ENCODE measurements at places on chromosomes 12 and 14.

DNA sequence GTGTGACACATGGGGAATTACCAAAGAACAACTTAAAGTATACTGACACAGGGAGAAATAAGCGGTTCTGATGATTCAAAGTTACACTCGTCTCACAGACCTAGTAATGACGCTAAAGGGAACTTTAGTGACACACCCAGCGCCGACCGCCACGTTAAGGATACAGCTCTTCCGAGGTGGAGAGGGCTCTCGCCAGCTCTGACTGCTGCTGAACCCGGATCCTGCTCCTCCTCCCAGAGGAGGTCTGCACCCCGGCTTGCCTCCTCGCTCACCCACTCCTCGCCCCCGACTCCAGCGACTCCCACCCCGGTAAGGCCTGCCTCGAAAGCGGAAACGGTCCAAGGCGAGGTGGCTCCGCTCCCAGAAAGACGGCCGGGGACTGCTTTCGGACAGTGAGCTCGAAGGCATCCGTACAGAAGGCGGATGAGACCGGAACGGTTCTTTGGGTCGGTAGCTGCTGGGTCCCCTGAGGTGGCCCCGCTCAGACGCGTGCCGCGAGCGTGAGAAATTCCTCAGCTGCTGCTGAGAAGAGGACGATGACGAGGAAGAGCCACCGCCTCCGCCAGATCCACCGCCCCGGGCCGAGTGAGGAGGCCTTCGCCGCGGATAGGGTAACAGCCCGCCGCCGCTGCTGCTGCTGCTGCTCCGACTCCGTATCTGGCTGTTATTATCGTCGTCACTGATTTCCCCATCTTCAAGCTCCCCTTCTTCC is 643 bp downstream of the ZFC3H1 start:
- peak; percentile 75 for DNase-seq

- DNase-seq: no peak
These were observed 132.0 kb upstream of the CCND2 start for GRCh38 chr12:4141348-4142270.

DNA sequence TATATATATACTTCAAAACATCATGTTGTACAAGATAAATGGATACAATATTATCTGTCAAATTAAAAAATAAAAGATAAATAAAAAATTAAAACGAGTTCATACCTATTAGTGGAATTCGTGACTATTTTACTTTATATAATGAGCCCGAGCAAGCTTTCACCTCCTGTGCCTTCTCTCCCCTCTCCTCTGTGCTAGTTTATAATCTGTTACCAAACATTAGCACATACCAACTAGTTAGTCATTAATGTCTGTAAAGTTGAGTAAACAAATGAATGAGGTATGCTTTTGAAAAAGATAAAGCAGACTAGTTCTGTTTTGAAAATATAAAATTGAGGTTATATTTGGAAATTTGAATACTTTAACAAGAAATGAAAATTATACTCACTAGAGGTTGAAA is 84.0 kb downstream of the LRRC9 start:
- DNase-seq: no peak

- DNase-seq: no peak
These were observed 196.8 kb downstream of the RAD51B start for GRCh38 chr14:68016255-68016914.

GRCh38 chr12:16076557-16076956 is 165.4 kb downstream of the DERA start:
- no peak for DNase-seq

- DNase-seq: no peak
These were observed 10.0 kb upstream of the EEA1 start for GRCh38 chr12:92939116-92939515.

GRCh38 chr12:88435334-88436076 is 144.8 kb downstream of the KITLG start:
- DNase-seq: no peak

DNA sequence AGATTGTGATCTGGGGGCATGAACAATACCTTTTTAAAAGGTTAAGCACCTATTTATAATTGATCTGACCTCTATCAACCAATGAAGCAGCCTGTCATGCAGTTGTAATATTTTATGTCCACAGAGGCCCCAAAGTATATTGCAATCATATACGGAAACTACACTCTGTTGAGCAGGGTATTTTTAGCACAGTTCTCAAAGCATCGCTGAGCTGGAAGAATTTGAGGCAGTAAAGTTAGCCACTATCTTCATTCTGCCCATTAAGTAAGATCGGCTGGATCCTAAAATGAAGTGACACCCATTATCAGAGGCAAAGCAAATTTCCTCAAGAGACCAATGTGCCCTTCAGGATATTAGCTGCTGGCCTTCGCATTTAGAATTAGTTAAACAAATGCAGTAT is 47.7 kb upstream of the GRIP1 start:
- DNase-seq: no peak

DNA sequence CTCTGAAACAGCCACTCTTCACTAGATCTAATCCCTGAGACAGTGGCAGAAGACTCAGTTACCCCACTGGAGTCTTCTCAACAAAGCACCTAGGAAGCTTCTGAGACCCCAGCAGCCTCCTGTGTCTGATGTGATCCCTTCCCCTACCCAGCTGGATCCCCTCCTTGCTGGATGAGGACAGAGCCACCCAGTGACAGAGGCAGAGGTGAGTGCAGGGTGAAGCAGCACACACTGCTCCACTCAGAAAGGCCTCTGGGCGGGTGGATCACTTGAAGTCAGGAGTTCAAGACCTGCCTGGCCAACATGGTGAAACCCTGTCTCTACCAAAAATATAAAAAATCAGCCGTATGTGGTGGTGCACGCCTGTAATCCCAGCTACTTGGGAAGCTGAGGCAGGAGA is 2.7 kb downstream of the SPRYD3 start:
- DNase-seq: no peak

DNA sequence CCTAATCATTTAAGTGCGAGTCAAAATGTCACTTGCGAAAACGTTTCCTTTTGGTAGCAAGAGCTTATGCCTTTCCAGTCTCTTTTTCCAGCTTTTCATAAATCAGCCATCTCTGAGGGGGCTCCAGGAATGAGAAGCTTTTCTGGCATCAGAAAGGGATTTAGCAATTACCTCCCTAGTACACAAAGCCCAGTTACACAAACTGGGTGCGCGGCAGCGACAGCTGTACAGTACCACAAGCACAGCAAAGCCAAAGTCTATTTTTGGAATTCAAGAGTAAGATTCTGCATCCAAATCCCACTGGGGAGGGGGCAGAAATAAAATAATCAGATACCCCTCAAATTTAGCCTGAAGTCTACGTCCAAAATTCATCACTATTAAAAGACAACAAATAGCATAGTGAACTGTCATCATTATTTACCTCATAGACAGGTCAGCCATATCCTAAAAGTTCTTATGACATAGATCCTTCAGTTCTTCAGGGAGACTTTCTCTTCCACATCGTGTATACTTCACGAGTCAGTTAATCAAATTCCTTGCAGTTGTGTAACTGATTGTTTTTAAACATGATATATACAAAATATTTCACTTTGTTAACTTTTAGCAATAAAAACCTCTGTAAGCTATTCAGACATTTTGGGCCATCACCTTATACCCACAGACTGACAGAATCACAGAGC is 150.8 kb downstream of the TTC7B start:
- DNase-seq: no peak

DNA sequence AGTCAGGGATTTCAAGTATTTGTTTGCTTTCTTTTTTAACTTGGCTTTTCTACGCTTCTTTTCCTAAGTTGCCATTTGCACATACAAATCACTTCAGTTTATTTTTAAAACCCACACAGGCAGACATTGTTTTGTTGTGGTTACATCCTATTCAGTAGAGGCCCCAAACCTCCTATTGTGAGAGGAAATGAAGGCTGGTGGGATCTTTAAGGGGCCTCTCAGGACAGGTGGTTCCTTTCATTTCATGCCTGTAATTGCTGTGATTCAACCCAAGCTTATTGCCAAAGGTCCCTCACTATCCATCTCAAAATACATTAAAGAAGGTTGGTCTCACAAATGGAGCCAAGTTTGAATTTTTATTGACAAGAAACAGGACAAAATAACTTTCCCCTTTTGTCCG is 257.1 kb downstream of the ADAMTS20 start:
- no peak for DNase-seq

- DNase-seq: no peak
These were observed 482.0 kb downstream of the SNAPC1 start for GRCh38 chr14:62244221-62244620.

DNA sequence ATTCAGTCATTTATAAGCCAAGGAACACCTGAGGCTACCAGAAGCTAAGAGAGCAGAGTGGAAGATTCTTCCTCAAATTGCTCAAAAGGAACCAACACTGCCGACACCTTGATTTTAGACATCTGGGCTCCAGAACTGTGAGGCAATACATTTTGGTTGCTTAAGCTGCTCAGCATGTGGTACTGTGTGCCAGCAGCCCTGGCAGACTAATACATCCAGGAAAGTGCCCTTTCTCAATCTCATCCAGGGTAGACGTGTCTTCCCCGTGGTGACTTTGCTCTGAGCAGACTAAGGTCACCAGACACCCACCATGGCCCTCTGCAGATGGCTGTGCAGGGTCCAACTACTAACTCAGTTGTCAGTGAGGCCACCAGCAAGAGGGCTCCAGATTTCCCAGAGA is 122.8 kb downstream of the VRK1 start:
- DNase-seq: no peak

DNA sequence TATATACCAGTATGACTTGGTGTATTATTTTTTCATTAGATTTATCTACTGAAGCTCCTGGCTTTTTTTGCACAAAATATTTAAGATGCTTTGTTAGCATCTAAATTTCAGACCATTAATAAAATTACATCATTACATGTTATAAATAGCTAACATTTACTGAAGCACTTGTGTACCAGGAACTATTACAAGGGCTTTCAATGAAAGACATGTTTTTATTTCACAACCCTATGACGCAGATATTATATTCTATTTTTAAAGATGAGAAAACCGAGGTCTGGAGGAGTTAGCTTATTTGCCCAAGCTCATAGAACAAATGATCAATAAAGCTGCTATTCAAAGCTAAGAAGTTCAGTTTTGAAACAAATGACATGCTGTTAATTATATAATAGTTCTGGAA is 420.4 kb upstream of the DCN start:
- DNase-seq: no peak

GRCh38 chr12:79911889-79912656 is 22.8 kb downstream of the PPP1R12A start:
- DNase-seq: no peak

GRCh38 chr14:99321955-99322730 is 50.1 kb upstream of the BCL11B start:
- no peak for DNase-seq

DNA sequence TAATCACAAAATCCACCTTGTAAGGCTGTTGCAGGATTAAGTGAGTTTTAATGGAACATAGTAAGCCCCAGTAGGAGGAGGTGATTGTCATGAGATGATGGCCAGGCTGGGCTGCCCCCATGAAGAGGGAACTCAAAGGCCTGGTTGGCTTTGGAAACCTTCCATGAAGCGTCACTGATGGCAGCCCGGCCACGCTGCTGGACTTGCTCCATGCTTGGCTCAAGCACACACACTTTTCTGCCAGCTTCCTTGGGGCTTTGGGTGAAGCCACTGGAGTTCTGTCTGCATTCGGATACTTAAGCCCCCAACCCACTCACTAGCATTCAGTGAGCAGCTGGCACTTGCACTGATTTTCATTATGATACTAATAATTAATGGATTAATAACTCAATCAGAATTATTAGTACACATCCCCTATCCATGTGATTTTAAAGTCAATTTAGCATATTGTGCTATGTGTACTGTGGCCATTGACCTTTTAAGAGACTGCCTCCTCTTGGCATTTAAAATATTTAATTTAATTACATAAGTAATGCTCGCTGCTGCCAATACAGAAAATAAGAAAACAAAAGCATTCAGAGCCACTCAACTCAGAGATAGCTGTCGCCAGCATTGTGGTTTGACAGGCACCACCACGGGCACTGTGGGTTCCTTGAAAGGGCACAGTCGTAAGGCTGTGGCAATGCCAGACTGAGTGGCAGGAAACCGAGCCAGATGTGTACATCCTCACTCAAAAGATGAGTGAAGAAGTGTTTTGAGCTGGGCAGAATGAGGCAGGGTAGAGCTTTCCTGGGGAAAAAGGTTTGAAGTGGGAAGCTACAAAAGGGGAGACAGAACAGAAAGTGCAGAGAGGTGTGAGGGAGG is 15.9 kb downstream of the KRT85 start:
- DNase-seq: no peak

GRCh38 chr14:76262641-76263040 is 110.9 kb downstream of the GPATCH2L start:
- no peak for DNase-seq

DNA sequence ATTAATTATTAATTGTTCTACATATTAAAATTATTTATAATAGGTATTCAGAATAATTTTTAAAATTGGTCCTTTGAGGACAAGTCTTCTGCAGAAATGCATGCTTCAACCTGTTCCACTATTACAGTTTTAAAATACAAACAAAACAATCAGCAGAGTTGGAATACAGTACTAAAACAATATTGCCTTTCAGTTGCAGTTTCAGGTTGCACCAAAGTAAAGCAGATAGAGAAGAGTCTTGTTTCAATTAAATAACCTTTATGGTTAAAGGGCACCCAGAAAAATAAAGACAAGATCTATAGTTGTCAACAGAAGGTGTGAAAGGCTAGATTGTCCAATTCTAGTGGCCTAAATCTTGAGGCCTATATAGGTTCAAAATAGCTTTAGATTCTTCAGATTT is 424.5 kb downstream of the FOXG1 start:
- DNase-seq: no peak

GRCh38 chr12:41361738-41362137 is 173.6 kb downstream of the PDZRN4 start:
- no peak for DNase-seq

DNA sequence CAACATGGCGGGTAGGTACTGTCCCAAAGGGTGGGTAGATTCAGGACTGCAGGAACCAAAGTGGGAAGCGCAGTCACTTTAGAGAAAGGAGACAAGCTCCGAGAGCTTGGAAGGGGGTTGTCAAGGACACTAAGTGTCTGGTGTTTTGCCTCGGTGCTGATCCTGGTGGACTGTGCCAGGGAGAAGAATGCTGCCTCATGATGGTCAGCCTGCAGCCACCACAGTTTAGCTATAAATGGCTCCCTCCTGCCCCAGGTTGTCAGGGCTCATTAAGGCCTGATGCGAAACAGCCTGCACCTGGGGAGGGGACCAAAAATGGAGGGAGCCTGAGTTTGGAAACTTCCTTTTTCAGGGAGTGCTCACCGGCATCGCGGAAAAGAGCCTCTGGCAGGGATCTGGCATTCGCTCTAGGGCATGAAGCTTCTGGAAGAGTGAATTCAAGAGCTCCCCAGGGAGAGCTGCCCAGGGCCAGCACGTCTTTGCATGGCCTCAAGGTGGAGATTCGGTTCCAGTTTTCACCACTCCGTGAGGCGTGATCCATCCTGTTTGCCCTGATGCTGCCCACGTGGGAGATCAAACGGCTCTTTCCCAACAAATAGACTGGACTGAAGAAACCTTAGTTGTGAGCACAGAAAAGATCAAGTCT is 164.0 kb downstream of the FOXN3 start:
- DNase-seq: no peak

- no peak for DNase-seq
These were observed 86.5 kb upstream of the SLC38A2 start for GRCh38 chr12:46459111-46459510.
